ENCODE measurements at places on chromosomes 13 and 19. TPM values are rescaled to one million over a fixed set of nuclear protein-coding genes. Genes with fewer than 3 reads are reported as not detected.

Gene CFD
- 9.6 TPM for total RNA-seq

Gene CCL25
- not detected for total RNA-seq

GRCh38 chr13:109355875-109356434, 430.4 kb downstream of the IRS2 start:
- DNase-seq = no peak
- H3K4me1 ChIP-seq = no peaks in the 10 kb centered on the region
- H3K36me3 ChIP-seq = no peaks in the 10 kb centered on the region
- H3K27me3 ChIP-seq = no peaks in the 10 kb centered on the region
- H3K4me3 ChIP-seq = no peak overlapping the region
- H3K27ac ChIP-seq = no peak overlapping the region

Gene RNF17
- total RNA-seq = not detected

DNA sequence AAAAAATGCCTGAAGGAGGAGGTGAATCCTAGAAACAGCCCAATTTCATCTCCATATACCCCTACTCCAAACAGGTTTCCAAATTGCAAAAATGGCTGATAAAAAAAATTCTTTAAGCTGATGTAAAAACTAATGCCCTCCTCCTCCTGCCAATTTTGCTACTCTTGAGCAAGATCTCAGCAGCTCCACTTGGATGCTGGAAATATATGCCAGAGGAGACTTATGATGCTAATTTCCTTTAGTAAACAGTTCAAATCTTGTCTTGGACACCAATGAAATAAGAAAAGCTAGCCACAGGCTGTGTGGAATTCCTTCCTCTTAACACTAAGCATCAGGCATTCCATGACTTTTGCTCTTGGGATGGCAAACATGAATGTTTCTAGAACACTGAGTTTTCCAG, 67.5 kb downstream of the INSR start:
- no peak for DNase-seq
- peaks cover 41% of the 10 kb centered on the region for H3K4me1 ChIP-seq
- no peaks in the 10 kb centered on the region for H3K27me3 ChIP-seq
- no peak overlapping the region for H3K27ac ChIP-seq
- no peaks in the 10 kb centered on the region for H3K36me3 ChIP-seq

GRCh38 chr13:99703908-99704307, 202.6 kb downstream of the TM9SF2 start:
- H3K4me3 ChIP-seq = no peak overlapping the region
- DNase-seq = no peak
- no peaks in the 10 kb centered on the region for H3K36me3 ChIP-seq
- no peaks in the 10 kb centered on the region for H3K27me3 ChIP-seq
- no peaks in the 10 kb centered on the region for H3K4me1 ChIP-seq

Gene TEKTIP1
- 1.6 TPM for total RNA-seq

GRCh38 chr19:55679343-55680257, 4.6 kb downstream of the EPN1 start:
- no peak overlapping the region for H3K27ac ChIP-seq
- no peaks in the 10 kb centered on the region for H3K27me3 ChIP-seq
- H3K36me3 ChIP-seq = peaks cover 13% of the 10 kb centered on the region
- peak; percentile 52 for DNase-seq
- peaks cover 71% of the 10 kb centered on the region for H3K4me1 ChIP-seq

DNA sequence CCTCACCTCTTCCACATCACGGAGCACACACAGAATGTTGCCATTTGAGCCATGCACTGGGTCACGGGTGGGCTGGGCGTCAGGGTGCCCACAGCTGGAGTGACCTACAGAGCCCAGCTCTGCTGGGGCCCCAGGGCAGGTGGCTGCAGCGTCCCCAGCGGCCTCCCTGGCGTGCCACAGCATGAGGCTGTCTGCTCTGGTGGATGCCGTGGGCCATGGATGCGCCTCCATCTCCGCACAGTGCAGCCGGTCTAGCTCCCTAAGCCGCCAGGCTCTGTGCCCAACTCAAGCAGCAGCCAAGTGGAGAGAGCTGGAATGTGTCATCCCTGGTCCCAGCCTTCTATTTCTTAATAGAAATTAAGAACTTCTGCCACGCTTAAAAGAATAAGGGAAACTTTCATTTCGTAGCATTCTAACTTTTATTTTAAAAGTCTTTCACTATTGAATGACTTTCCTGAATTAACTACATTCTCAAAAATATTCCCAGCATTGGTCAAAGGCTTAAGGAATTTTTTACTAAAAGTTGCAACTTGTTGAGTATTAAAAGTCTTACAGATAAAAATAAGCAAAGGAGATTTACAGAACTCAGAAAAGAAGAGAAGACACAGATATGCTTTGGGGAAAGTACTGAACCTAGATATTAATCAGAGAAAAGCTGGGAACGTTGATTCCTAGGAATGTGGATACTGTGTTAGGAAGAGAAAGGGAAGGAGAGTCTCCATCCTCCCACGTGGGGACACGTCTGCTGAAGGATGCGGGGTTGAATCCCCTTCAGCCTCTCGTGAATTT, 59.3 kb downstream of the ATP11A start:
- DNase-seq = no peak
- H3K36me3 ChIP-seq = no peaks in the 10 kb centered on the region
- no peaks in the 10 kb centered on the region for H3K27me3 ChIP-seq
- no peak overlapping the region for H3K27ac ChIP-seq
- H3K4me3 ChIP-seq = no peak overlapping the region

Gene GJB6
- total RNA-seq = not detected
